Motor neuron (in vitro differentiated cells): ENCODE measurements at places on chromosomes 6 and 20. TPM values are rescaled to one million over a fixed set of nuclear protein-coding genes. Genes with fewer than 3 reads are reported as not detected.
A peak's percentile ranks its signal among the peaks of the same experiment; 100 is the strongest.

GRCh38 chr20:33162313-33162712 lies 5.6 kb upstream of the BPIFA2 start:
- no peak for ATAC-seq

DNA sequence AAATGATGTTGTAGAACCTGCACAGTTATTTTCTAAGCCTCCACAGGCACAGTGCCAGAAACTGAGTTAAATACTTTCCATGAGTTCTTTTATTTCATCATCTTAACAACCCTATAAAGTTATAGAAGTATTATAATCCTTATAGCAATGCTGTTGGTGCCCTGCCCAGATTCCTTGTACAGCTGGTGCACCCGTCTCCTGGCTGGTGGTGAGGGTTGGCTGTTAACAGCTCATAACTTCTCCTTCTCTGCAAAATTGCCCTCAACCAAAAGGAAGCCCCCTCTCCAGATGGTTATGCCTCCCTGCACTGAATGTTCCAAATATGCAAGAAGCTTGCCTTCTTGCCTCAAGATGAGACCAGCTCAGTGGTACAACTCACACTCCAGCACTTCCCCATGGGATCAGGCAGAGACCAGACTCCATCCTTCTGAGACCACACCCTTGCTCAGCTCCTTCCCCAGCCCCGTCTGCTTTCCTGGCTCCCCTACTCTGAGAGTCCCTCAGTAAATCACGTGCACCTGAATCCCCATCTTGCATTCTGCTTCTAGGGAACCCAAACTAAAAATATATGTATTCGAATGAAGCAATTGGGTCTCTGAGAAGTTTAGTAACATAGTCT lies 304.4 kb upstream of the PLCB4 start:
- no peak for ATAC-seq

- no peak for ATAC-seq
These were observed 16.0 kb downstream of the DSE start for GRCh38 chr6:116386581-116387299.

GRCh38 chr6:157346373-157346772 lies 23.1 kb upstream of the TMEM242 start:
- ATAC-seq = no peak

DNA sequence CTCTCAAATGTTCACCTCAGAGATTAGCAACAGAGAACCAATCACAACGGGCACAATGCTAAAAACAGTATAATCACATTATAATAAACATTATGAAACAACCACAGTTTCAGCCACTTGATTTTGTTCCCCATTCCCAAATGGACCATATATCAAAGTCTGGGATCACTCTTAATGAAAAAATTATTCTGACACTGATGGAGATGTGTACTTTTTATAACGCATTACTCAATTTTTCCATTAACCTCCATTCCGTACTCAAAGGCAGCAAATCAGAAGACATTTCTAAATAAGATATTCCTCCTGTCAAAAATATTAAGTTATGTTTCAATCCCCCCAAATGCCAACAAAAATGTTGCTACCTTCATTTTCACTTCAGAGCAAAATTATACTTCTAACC lies 2.8 kb downstream of the CPNE1 start:
- no peak for ATAC-seq

DNA sequence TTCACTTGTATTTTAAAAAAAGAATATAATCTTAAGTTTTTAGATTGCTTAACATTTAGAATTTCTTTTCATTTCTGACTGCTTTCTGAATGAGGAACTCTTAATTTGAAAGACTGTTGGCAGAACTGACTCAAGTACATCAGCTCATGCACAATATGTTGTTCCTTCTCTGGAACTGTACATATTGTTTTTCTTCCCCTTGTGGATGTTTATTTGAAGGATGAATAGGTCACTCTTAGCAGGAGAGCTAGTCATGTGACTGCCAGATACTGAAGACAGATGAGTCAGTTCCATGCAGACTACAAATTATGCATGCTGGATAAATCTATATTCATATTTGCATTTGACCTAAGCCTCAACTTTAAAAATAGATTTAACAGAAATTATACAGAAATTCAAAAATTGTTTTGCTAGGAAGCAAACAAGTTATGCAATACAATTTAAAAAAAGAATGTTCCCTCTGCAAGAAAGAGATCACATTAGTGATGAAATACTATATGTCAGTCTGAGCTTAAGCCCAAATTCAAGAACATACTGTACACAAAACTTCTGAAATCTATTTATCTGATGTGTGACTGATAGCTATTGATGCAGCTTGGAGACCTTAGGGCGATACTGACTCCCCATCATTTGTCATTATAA lies 1274.9 kb upstream of the GJE1 start:
- ATAC-seq = peak; percentile 98

- ATAC-seq = no peak
These were observed 107.2 kb upstream of the PLEKHG1 start for GRCh38 chr6:150492507-150492906.

GRCh38 chr20:9103955-9104354 lies 35.1 kb downstream of the PLCB4 start:
- no peak for ATAC-seq

DNA sequence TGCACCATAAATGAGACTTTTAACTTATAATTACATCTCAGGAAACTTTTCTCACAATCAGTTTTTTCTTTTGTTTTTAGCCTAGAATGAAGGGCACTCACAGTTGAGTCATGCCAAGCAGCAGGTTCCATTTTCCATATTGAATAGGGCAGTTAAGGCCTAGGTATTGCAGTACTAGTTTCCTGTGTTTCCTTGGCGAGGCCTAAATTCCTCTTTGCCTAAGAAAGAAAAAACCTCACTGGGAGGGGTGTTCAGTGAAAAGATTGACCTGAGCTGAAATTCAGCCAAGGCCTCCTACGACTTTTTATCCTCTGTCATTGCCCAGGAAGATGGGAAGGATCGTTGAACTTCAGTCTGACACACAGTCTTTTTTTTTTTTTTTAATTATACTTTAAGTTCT lies 85.5 kb downstream of the IMPG1 start:
- no peak for ATAC-seq

- no peak for ATAC-seq
These were observed 110.3 kb downstream of the CARMIL1 start for GRCh38 chr6:25389471-25389870.

The CST1 gene
- total RNA-seq = not detected in 2 replicates

The ZNF391 gene
- total RNA-seq = 7.4 and 8.9 TPM in 2 replicates

The JARID2 gene
- 25.4 and 29.7 TPM in 2 replicates for total RNA-seq

The TMEM14A gene
- total RNA-seq = 68.5 and 71.3 TPM in 2 replicates

The NXT1 gene
- 24.6 and 26.8 TPM in 2 replicates for total RNA-seq

The LST1 gene
- 0.74 and 2.6 TPM in 2 replicates for total RNA-seq

The SAMD3 gene
- total RNA-seq = 0.13 and 1.4 TPM in 2 replicates
